NCI-H1092 (cell line): ENCODE measurements at places on chromosomes 11 and 22.
A peak's percentile ranks its signal among the peaks of the same experiment; 100 is the strongest.

DNA sequence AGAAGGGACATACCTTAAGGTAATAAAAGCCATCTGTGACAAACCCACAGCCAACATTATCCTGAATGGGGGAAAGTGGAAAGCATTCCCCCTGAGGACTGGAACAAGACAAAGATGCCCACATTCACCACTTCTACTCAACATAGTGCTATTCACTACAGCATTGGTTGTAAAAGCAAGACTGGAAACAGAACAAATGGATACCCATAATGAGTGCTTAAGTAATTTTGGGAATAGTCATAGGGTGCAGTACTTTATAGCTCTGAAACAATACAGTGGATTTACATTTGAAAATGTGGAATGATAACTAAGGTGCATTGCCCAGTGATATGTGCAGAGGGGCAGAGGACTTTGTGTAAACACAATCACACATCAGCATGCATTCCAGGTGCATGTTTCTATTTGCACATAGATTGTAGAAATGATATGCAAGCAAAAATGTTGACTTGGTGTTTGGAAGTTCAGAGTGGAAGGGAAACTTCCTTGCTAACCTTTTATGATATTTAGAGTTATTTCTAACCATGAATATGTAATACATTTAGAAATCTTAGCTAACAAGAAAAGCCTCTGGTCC lies 112.3 kb downstream of the IGLL1 start:
- no peak for DNase-seq

DNA sequence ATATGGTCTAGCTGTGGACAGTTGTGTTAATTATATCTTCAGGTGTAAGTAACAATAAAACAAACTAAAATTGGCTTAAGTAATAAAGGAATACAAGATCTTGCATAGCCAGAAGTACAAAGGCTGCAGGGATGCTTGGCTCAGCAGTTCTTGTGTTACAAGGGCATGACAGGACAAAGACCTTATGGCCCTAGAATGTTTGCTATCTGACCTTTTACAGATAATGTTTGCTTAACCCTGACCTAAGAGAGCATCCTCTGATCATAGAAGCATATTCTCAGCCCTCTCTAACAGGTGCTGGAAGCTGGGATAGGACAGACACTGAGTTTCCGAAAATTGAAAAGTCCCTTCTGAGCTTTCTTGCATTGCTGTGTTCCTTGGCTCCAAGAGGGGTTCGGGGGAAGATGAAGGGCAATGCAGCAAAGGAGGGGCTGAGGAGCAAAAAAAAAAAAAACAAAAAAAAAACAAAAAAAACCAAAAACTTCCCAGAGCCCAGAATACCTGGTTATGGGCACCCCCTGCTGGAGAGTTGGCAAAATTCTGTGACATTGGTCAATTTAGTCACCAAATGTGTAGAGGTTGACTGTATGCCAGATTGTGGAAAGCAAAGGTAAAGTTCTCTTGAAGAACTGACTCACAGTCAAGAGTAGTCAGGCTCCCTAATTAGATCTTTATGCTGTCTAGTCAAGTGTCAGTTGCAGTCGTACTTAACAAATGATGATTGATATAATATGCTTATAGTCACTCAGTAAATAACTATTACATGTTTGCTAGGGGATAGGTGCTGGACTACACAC lies 10.4 kb upstream of the HIKESHI start:
- peak; percentile 24 for DNase-seq

- peak; percentile 53 for DNase-seq
These were observed 38.7 kb upstream of the TTC36 start for GRCh38 chr11:118488480-118489109.

DNA sequence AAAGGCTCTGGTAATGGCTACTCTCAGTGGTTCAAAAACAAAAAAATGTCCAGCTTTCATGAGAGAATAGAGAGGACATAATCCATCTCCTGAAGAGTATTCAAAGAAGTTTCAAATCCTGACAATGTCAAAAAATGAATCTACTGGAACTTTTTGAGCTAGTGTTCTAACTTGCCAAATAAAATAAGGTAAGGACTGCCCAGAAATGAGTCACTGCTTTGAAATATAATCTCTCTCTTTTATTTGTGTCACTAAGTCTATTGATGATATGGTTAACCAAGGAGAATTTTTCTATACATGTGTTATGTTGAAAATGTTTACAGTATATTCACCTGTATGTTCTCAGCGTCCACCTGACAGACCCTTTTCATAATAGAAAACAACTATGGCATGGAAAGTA lies 3.4 kb downstream of the GUCY1A2 start:
- DNase-seq: no peak

GRCh38 chr22:46117206-46118199 lies 32.8 kb upstream of the PPARA start:
- no peak for DNase-seq

DNA sequence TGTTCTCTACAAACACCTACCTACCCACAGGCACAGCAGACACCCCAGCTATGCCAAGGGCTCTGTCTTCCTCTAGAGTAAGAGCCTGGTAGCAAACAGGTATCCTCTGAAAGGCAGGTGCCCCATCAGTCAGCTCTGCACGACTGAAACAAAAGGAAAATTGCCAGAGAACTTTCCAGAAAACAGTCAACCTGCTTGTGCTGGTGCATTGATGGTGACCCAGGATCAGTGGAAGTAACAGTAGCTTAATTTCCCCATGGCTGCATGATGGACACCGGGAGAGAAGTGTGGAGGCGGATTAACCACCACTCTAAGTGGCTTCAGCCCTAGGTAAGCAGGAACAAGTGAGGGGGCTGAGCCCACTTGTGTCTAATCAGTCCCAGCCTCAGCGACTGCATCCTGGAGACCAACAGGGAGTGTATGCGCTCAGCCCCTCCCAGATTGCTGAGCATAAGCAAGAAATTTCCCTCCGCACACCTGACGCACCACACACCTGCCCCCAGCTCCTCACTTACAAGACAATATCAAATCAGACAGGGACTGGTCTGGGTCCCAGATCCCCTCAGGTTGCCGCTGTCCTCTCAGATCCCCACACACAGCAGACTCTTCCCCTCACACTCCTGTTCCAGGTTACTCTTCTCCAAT lies 70.7 kb upstream of the IGLL5 start:
- no peak for DNase-seq

DNA sequence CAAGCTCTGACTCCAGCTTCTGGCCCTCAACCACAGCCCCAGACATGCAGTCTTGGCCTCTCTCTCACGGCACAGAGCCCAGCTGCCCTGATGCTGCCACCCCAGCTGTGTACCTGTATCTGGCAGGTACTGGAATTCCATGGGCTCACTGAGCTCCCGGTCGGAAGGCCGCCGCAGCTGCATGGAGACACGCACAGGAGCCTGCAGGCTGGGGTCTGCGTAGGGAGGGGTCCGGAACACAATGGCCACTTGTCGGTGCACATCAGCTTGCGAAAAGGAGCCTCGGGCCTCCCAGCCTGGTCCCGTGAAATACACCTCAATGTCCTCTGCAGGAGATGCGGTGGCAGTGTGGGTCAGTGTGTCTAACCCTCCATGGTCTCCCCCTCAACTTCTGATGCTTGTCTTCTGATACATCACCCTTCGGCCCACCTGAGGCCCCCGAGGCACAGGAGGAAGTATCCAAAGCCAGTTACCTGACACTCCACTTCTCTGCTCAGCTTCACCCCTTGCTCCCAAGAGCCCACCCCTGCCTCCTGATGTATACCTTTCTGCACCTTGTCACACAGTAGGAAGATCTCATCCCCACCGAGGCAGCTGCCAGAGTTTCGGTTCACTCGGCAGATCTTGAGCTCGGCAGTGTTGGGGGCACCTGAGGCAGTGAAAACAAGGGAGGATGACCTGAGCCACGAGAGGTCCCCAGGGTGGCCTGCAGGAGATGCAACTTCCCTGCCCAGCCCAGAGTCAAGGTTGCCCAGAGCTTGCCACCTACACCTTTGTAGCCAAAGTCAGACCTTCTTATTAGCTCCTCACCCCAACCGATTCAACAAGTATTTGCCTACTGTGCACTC lies 4.3 kb downstream of the RELA start:
- DNase-seq: no peak

- DNase-seq: no peak
These were observed 18.0 kb downstream of the FLRT1 start for GRCh38 chr11:64053699-64054098.

DNA sequence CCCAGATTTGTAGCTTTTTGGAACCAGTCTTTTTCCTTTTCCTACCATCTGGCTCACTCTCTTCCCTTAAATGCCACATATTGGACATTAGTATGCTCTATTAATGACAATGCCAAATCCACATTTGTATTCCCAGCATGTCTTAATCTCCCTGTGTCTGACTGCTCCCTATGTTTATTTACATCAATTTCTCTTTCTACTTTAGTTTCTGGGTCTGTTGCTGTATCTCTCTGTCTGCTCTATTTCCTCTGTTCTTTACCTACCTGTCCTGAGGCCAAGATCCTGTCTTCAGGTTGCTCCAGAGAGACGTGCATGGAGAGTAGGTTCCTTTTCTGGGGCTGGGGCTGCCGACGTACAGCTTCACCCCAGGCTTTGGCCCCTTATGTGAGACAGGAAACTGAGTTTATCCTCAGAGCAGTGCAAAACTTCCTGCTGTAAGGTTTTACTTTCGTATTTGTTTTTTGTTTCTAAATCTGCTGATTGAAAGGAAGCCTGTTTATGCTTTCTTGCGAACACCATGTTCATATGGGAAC lies 25.6 kb downstream of the OR2AG2 start:
- no peak for DNase-seq

DNA sequence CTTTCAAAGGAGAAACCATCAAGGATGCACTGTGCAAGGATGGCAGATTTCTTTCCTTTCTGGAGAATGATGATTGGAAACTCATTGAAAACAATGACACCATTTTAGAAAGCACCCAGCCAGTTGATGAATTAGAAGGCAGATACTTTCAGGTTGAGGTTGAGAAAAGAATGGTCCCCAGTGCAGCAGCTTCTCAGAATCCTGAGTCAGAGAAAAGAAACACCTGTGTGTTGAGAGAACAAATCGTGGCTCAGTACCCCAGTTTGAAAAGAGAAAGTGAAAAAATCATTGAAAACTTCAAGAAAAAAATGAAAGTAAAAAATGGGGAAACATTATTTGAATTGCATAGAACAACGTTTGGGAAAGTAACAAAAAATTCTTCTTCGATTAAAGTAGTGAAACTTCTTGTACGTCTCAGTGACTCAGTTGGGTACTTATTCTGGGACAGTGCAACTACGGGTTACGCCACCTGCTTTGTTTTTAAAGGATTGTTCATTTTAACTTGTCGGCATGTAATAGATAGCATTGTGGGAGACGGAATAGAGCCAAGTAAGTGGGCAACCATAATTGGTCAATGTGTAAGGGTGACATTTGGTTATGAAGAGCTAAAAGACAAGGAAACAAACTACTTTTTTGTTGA lies 9.8 kb downstream of the FAM111A start:
- no peak for DNase-seq

- no peak for DNase-seq
These were observed 415.4 kb downstream of the MN1 start for GRCh38 chr22:27386186-27386585.

- no peak for DNase-seq
These were observed 20.2 kb downstream of the PVALB start for GRCh38 chr22:36796552-36797175.

DNA sequence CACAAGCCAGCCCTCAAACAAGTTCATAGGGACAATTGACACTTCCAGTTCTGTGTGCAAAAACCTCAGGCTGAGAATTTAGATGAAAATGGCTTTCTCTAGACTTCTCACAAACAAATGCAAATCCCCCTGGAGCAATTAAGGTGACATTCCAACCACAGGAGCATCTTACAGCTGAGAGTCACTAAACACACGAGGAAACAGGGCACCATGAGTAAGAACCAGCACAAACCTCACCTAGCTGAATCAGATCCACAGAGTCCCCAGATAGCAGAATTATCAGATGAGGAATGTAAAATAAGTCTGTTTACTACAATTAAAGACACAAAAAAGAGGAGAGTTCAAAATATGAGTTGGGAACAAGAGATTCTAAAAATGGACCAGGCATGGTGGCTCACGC lies 51.5 kb downstream of the RTL6 start:
- no peak for DNase-seq

- no peak for DNase-seq
These were observed 32.0 kb downstream of the PDE2A start for GRCh38 chr11:72642043-72642883.

DNA sequence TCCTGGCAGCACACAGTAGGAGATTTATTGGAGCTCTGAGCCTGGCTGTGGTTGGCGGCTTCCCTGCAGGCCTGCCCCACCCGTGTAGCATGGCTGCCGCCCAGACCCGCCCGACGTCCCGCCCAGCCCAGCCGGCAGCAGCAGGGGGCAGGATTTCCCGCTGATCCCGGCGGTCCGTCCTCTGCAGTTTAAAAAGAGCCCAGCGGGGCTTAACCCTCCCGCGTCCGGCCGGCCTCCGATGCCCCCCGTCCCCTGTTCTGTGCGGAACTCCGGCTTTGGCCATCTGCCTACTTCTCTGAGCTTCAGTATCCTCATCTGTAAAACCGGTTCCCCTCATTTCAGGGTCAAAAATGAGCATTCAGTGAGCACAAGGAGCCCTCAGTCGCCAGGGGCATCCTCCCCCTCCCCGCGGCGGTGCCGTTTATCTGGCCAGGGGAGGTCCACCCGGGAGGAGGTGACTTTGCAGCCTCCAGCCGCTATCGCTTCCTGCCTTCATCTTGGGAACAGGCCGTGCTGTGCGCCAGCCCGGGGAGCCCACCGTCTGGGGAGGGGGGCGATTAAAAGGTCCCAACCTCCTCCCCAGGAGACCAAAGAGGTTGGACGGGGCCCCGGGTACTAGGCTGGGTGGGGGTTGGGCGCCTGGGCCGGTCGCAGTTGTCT lies at the start of gene GAS2L1:
TSS of gene GAS2L1 (plus strand) at position 476 of the 660 bp plus-strand sequence. CDS start 1,456 bp downstream, outside the sequence.
- no peak for DNase-seq

DNA sequence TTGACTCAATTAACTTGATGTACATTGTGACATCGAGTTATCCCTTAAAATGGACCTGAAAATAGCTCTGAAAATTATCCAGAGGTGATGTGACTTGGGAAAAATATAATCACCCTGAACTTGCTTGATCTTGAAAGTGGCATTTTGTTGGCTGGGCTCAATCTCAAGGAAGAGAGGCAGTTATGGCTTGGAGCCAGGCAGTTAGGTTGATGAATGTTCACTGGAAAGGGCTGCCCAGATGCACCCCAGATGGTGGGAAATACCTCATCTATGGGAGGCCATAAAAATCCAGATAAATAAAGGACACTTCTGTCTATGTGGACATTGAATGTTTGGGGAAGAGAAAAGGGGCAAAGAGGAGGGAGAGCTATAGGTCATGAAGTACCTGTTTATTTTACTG lies 55.7 kb upstream of the OR5AN1 start:
- no peak for DNase-seq

GRCh38 chr11:12962306-12962705 lies 46.8 kb upstream of the RASSF10 start:
- DNase-seq: no peak
